ENCODE measurements at places on chromosomes 6 and 20.

GRCh38 chr6:54307439-54307910 is 766 bp upstream of the TINAG start:
- no peak for DNase-seq

DNA sequence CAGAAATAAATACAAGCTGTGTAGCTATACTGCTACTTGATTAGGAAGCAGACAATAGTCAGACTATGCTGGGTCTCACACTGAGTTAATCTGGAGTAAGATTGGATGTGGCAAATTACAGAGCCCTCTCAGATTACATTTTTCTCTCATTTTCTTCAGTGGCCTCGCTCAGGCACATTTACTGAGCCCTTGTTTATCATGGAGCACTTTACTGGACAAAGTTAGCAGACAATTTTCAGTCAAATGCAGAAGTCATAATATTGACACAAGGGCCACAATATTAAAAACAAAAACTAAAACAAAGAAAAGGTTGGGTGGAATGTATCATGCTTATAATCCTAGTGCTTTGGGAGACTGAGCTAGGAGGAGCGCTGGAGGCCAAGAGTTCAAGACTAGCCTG is 95.0 kb upstream of the MAP3K7 start:
- no peak for DNase-seq

GRCh38 chr20:47785311-47785853 is at the start of gene SULF2:
Gene SULF2, minus strand, starts transcription at chr20:47785481. Its CDS starts 28,118 bp downstream, at chr20:47757363.
- no peak for DNase-seq

GRCh38 chr6:3088446-3088845 is 20.2 kb downstream of the RIPK1 start:
- DNase-seq = no peak

DNA sequence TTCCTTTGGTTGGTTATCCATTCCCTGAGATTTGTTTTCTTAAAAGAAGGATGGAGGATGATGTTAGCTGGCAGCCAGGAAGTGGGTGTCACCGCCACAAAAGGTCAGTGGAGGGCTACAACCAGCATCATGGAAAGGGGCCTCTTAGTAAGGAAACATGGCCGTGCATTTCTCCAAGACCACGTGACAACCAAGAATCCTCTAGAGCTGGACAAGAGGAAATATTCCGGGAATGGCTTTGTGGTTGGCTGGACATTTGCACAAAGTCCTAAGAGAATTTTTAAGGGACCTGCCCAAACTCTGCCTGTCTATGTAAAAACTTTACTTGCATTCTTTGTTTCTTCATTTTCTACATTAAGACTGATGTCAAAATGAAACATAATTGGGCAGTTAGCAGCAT is 399.9 kb upstream of the MARCKS start:
- DNase-seq = no peak

GRCh38 chr6:11552442-11552841 is 14.9 kb downstream of the TMEM170B start:
- no peak for DNase-seq

GRCh38 chr6:54440549-54440948 is 132.3 kb downstream of the TINAG start:
- no peak for DNase-seq

DNA sequence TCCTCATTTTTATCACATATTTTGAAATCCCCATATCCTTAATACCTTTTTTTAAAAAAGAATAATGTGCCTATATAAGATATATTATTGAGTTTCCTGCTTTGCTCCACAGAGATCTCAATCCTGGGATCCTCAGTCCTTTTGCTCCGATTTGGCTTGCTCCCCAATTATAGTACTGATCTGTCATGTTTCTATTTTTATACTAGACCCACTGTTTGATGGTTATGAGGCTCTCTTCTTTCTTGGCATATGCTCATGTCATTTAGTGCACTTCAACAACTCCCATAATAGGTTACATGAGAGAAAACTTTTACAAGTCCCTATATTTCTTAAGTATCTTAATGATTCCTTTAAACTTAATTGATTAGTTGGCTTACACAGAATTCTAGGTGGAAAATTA is 958.5 kb upstream of the EPHA7 start:
- no peak for DNase-seq

- no peak for DNase-seq
These were observed 130.1 kb upstream of the DST start for GRCh38 chr6:56772737-56773184.

GRCh38 chr6:45758787-45759471 is 256.7 kb downstream of the CLIC5 start:
- no peak for DNase-seq

GRCh38 chr6:143040018-143040417 is 20.7 kb upstream of the AIG1 start:
- DNase-seq = no peak

GRCh38 chr6:133298801-133299200 is 57.6 kb downstream of the EYA4 start:
- no peak for DNase-seq

GRCh38 chr6:24936641-24937317 is 1.0 kb upstream of the RIPOR2 start:
- no peak for DNase-seq

DNA sequence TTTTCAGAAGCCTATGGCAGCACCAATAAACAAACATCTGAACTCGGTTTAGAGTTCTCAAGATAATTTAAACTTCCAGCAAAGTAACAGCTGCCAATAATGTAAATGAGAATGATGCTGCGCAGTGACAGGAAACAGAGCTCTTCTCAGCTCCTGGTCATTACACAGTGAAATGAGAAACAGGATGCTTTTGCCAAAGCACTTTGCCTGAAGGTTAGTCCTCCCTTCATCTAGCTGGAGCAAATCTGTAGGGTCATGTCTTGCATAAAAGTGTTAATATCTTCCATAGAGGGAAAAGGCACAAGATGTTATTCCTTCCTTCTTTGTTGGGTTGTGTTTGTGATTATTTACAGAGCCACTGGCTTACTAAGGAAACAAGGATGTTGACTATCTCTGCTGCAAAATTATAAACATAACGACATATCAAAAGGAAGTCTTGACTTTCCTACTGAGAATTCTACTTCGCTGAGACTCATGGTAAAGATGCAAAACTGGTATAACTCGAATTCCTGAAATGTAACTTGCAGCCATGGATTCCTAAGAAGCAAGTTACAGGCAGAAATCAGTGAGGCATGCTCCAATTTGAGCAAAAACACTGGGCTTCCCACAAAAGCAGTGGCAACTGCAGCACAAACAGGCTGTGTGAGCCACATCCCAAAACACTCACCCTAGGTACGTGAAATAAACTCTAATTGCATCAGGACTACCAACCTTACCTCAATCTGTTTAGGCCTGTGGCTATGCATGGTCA is 102.5 kb upstream of the BEND6 start:
- no peak for DNase-seq

DNA sequence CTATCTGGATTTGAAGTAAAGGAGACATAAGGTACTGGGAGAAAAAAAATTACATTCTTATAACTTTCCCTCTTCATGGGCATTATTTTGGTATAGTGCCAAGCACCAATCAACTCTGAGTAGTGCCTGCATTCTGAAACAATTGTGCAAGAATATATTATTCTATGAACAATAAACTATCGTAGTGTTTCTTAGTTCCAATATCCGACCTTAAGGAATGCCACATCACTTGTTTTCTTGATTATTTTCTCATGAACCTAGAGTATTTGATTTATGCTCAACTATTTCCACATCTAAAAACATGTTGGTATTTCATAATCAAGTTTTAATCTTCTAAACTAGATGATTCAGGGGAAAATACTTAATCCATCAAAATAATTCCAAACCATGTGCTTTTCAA is 294.4 kb upstream of the TBX18 start:
- no peak for DNase-seq

DNA sequence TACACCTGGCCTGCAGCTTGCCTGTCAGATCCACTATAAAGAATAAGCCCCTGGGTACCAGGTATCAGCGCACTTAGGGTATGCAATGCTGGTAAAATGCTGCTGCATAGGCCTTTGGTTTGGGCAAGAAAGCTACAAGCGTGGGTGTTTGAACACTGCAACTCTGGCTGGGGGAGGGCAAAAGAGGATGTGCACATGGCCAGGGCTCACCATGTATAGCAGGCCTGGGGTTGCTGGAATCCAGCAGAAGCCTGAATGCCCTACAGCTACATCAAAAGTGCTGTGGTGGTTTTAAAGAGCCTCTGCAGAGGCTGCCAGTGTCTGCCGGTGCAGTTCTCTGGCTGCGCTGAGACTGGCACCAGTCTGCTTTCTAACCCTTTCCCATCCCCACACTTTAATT is 51.7 kb downstream of the UQCC1 start:
- DNase-seq = no peak

Data from K562 (cell line).